ENCODE measurements at places on chromosomes 2 and 18. TPM values are rescaled to one million over a fixed set of nuclear protein-coding genes. Genes with fewer than 3 reads are reported as not detected.
A peak's percentile ranks its signal among the peaks of the same experiment; 100 is the strongest.

- DNase-seq = no peak
Observed at GRCh38 chr2:205811387-205811786, 129.1 kb downstream of the NRP2 start.

COBLL1 gene
- 13.9 TPM for total RNA-seq

DNA sequence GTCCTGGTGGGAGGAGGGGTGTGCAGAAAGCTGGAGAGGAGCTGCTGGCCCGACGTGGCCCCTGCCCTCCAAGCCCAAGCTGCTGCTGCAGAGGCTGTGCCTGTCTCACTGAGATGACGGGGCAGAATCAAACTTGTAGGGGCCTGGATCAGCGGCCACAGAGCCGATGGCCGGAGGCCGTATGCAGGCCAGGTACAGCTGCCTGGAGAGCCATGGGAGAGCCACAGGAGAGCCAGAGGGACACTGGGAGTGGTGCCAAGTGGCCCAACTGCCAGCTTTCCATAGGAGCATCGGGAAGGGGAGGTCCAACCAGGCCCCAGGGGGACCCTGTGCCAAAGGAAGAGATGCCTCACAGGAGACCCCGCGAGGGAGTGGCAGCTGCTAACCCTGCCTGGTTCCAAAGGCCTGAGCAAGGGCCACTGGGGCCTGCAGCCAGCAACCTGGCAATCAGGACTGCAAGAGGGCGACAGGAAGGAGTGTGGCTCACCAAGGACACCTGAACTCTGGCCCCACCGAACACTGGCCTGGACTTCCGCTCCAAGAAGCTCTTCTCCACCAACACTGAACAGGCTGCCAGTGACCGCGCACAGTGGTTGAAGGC lies 70.7 kb downstream of the HDAC4 start:
- DNase-seq = no peak

DNA sequence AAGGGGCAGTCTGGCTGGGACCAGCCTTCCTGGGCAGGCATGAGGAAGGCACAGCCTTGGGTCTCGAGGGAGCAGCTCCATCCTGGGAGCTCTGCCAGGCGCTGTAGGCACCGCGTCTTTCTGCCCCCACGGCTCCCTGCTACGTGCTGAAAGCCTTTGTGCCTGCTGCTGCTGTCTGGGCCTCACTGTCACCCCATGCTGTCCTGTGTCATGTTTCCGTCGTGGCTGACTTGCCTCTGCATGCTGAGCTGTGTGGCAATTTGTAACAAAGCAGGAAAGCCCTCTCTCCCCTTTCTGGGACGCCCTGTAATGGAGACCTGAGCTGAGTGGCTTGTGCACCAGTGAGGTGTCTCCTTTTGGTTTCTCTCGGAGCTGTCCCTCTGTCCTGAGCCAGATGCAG lies 152.5 kb downstream of the TSN start:
- no peak for DNase-seq

GRCh38 chr2:225462417-225462816 lies 62.9 kb downstream of the NYAP2 start:
- no peak for DNase-seq

POTEE gene
- total RNA-seq = 0.10 TPM

- no peak for DNase-seq
Observed at GRCh38 chr2:62184512-62185230, 11.2 kb upstream of the B3GNT2 start.

DNA sequence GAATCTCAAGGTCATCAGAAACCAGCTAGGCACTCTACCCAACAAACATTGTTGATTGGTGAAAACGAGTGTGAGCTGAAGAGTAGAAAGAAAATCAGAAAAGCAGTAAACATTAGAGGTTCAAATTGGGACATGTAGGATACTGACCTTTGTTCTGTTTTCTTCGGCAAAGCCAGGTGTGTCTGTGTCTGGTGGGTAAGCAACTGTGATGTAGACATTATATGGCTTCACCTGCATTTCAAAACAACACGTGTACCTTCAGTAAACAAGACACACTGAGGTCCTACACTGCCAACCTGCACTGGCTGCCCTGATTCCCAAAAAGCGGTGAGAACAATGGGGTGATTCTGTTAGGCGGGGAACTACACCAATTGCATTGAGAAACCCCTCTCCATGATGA lies 22.7 kb downstream of the KDSR start:
- no peak for DNase-seq

DNA sequence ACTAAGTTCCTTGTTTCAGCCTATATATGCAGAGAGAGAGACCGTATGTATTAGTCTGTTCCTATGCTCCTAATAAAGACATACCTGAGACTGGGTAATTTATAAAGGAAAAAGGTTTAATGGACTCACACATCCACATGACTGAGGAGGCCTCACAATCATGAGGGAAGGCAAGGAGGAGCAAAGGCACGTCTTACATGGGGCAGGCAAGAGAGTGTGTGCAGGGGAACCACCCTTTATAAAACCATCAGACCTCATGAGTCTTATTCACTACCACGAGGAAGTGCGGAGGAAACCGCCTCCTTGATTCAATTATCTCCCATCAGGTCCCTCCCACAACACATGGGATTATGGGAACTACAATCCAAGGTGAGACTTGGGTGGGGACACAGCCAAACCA lies 73.8 kb downstream of the TMEM18 start:
- DNase-seq = no peak

STON1 gene
- total RNA-seq = 19.1 TPM

KIAA2012 gene
- not detected for total RNA-seq

UGT1A10 gene
- not detected for total RNA-seq

DNA sequence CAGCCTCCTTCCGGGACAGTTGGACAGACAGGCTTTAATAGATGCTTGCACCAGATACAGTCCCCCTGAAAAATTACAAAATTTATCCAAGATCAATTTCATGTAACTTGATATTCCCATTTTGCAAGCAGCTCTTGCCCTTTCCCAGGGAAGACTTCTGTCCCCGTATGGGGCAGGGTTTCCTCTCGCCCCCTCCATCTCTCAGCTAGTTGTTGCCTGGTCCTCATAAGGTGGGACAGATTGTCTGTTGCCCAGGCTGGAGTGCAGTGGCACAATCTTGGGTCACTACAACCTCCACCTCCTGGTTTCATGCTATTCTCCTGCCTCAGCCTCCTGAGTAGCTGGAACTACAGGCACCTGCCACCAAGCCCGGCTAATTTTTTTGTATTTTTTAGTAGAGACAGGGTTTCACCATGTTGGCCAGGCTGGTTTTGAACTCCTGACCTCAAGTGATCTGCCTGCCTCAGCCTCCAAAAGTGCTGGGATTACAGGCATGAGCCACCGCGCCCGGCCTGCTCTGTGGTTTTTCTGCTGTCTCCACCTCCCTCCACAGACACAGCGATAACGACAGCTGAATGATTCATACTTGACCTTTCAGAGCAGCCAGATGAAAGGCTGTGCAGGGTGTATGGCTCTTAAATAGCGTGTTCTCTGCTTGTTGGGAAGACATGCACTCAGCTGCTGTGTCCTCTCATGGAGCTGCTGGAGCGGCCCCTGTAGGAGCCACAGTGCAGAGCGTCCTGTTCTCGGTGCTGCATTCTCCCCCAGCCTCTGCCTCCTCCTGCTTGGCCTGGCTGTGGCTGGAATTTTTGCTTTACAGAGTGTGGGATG lies 61.4 kb downstream of the TTC39C start:
- DNase-seq = peak; percentile 85

- DNase-seq = no peak
Observed at GRCh38 chr2:43444989-43445645, 150.7 kb downstream of the THADA start.

- DNase-seq = no peak
Observed at GRCh38 chr2:109207176-109207575, 78.2 kb downstream of the SH3RF3 start.

HTR2B gene
- total RNA-seq = 0.50 TPM

- DNase-seq = no peak
Observed at GRCh38 chr2:44753552-44754285, 187.8 kb upstream of the SIX3 start.

ARHGAP28 gene
- 1.8 TPM for total RNA-seq

DNA sequence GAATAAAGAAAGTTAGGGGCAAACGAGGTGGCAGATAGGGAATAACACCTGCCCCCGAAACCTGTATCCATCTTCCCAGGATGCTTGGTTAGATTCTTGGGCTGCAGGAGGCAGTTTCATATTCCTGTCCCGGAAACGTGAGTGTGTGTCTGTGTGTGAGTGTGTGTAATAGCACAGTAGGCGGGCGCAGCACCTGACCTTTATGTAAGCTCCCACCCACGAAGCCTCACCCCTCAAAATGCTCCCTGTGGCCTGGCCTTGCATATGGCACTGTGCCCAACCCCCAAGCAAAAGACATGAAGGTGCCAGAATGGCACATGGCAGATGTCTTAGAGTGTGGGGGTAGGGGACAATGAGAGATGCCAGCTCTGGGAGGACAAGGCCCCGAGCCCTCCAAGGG lies 48.9 kb downstream of the EFR3B start:
- DNase-seq = no peak

GRCh38 chr2:15640261-15640711 lies 48.6 kb downstream of the DDX1 start:
- DNase-seq = peak; percentile 40

KCNJ13 gene
- not detected for total RNA-seq

- DNase-seq = no peak
Observed at GRCh38 chr2:46143429-46144132, 153.6 kb upstream of the EPAS1 start.

DNA sequence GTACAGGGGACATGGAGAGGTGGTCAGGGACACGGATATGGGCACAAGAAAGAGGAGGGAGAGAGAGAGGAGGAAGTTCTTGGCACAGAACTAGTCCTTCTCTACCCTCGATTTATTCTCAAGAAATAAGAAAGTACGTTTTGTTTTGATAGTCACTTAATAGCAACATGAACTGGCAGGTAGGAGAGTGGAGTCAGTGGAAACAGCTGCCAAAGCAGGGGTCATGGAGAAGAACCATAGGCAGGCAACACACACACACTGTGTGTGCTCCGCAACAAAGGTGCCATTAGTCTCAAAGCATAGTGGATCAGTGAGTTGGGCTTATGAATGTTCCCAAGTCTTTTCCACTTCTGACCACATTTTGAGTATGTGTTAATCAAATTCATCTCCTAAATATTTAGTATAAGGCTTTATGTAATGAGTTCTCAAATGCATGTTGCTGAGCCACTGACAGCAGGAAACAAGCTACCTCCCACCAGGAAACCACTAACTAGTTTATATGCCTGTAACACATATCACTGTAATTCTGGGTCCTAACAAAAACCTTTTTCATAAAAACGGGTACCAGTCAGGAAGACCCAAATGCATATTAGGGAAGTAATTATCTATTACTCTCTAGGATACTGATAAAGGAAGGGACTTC lies 41.1 kb downstream of the IWS1 start:
- no peak for DNase-seq

DNA sequence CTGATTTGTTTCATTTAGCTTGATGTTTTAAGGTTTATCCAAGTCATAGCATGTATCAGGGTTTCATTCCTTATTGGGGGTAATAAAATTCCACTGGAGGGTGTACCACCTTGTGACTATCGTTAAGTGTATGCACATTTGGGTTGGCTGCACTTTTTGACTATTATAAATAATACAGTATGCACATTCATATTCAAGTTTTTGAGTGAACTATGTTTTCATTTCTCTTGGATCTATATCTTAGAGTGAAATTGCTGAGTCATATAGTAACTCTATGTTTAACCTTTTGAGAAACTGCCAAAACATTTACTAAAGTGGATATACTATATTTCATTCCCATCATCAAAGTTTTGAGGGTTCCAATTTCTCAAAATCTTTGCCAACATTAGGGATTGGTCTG lies 952.7 kb downstream of the TDRD15 start:
- no peak for DNase-seq

DNA sequence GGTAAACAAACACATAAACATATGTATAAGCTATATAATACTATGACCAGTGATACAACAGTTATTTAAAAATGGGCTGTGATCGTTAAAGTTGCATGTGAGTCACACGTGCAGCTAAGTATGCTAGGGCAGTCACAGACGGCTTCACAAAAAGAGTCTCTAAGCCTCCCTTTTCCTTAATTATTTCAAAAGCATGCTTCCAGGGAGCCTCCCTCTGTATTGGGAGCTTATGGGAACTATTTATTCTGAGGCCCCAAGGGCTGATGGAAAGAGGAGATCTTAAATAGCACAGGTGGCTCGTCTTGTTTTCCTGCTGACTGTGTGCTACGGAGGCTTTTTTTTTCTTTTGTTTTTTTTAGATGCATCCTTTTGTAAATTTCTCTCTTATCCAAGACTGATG lies 94.3 kb downstream of the ADCYAP1 start:
- DNase-seq = no peak

IL18RAP gene
- 1.3 TPM for total RNA-seq

SLC30A3 gene
- total RNA-seq = 5.7 TPM

DNA sequence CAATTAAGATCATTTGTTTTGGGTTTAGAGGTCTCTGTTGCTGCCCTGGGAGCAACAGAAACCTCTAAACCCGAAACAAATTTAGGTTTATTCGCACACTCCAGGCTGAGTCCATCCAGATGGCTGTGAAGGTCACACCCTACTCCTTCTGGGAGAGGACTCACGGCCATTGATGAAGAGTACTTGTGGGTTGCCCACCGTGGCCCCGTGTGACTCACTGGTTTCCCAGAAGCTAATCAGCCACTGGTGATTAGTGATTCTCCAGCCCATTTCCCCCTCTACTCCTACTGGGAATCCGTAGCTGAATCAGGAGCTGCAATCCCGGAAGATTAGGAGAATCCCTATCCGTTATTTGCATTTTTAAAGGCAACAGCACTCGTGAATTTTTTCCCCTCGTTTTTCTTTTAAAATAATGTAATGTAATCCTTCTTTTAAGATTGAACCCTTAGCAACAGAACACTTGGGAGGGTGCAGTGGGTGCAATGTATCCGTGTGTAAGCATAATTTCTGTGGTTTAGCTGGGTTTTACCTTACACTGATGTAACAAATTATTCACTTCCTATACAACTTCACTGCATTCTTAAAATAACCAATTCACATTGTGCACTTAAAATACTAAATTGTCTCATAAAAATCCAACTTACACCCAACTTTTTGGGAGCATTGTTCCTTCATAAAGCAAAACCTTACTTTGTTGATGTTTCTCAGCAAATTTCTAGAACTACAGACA lies 27.5 kb upstream of the EPAS1 start:
- peak; percentile 61 for DNase-seq

- DNase-seq = no peak
Observed at GRCh38 chr2:138013639-138014038, 49.4 kb downstream of the HNMT start.

SLC9A4 gene
- not detected for total RNA-seq

SOX11 gene
- total RNA-seq = 0.21 TPM

Measured in left cardiac atrium (tissue), 4 donors.